ENCODE measurements at places on chromosomes 2 and 18.

DNA sequence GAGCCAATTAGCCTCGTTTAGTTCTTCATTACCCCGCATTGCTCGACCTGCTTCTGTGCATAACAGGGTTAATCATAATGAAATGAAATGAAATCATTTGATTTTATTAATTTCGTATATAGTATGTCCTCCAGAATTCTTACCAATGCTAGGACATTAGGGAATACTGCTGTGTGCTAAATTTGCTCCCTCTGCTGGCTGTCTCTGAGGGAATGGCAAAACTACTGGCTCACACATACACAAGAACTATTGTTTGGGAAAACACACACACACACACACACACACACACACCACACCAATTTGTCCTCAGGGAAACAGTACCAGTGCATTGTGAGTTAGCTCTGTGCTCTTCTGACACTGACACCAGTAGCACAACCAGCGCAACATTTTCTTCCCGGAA lies 273.3 kb upstream of the TCF4 start:
- no peak for DNase-seq

DNA sequence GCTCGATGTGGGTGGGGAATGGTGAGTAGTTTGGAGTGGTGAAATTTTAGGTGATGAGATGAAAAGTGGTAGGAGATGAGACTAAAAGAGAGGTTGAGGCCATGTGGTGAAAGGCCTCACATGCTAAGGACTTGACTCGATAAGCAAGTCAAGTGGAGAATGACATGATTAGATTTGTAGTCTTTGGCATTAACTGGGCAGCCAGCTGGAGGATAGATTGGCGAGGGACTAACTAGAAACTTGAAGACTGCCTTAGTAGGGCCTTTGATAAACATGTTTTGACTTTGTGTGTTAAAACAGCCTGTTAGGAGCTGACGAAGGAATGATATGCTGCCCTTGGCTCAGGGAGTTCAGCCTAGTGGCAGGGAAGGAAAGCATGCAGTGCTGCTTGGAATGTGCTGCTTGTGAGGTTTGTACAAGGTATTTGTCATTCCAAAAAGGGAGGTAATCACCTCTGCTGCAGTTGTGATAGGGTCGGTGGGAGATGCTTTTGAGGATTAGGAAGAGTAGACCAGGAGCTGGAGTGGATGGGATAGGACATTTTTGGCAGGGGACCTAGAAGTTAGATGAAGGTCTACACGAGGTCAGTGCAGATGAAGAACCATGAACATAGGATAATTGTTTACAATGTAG lies 22.0 kb downstream of the PHLPP1 start:
- no peak for DNase-seq

DNA sequence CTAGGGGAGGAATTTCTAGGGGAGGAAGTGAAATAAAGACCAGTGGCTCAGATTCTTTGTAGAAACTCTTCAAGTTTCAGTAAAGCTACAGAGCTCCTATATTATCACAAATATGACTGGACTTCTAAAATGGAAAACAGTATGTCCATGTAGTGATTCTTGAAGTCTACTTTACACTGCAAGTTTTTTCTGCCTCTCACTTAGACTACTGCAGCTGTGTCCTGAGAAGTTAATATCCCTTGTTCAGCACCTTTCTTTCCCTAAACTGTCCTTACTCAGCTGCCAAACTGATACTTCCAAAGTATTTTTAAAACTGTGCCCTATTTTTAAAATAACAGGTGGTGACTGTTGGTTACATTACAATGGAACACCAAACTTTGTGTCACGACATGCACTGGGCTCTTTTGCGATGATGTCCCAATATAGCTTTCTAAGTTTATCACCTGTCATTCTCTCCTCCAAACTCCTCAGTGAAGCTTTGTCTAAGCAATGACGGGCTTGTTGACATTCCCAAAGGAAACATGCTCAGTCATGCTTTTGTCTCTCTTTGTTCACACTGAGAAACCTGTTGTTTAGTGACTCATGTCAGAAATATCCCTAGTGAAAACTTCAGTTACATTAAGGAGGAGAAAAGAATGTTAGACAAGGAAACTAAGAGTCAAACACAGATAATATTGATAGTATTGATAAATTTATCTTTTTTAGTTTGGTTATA lies 341.1 kb downstream of the ARL6IP6 start:
- DNase-seq, result no peak

- no peak for DNase-seq
Observed at GRCh38 chr2:118784860-118785259, 62.6 kb downstream of the EN1 start.

GRCh38 chr18:26540043-26540628 lies 8.2 kb downstream of the KCTD1 start:
- no peak for DNase-seq

DNA sequence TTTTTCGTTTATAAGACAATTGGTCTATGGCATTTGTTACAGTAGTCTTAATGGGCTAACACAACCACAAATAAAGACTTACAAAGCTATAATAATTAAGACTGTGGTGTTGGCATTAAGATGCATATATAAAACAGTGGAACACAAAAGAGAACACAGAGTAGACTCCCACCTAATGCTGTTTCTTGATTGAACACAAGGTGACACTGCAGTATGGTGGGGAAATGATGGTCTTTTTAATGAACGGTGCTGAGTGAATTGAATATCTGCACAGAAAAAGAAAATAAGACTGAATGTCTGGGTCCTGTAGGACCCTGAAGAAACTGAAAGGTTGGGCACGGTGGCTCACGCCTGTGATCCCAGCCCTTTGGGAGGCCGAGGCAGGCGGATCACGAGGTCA lies 1136.6 kb upstream of the NXPH2 start:
- no peak for DNase-seq

Measured in amniotic stem cell (primary cell).